ENCODE measurements at places on chromosomes 4 and X. TPM values are rescaled to one million over a fixed set of nuclear protein-coding genes. Genes with fewer than 3 reads are reported as not detected.

DNA sequence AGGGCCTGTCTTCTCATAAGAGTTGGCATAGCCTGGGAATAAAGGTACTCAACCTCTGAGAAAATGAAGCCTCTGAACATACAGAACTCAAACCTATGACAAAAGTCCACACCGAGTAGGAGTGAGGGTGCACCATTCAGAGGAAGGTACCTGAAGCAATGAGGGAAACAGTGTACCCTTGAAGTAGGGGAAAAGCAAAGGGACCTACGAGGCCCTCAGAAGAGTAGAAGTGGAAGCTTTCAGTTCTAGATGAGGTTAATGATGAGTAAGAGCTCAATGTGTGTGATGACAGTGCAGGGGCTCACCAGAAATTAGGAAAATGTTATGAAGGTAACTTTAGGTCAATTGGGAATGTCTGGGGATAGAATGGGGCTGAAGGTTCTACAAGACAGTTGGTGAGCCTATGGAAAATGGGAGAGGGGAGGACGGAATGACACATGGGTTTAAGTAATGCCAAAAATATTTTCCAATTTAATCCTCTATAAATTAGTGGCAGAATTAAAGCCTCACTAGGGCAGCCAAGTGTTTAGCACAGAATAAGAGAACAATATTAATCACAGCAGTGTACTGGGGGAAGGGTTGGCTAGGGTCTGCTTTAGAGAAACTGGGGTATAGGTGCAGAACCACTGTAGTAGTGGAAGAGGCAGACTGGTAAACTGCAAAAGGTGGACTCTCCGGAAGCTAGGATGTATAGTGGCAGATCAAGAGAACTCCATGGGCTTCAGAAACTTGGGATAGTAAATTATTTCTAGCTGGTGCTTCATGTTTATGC is 39.8 kb downstream of the RAB33A start:
- no peak for DNase-seq

DNA sequence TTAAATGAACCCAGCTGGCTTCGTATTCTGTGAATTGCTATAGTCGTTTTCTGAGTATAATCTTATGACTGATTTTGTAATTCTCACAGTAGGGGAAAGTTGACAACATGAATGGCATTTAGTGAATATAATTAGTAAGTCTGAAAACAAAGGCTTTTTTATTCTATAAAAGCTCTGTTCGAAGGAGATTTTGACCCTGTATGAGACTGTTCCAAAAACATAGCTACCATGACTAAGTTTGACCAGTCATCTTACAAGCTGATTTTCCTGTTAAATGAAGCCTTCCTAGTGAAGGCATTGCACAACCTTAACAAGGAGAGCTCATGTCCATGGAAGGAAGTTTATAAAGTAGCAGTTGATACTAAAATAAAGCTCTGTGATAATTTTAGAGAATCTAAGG is 242.3 kb downstream of the RPA4 start:
- no peak for DNase-seq

TBC1D8B gene
- 5.3 TPM for total RNA-seq

DNA sequence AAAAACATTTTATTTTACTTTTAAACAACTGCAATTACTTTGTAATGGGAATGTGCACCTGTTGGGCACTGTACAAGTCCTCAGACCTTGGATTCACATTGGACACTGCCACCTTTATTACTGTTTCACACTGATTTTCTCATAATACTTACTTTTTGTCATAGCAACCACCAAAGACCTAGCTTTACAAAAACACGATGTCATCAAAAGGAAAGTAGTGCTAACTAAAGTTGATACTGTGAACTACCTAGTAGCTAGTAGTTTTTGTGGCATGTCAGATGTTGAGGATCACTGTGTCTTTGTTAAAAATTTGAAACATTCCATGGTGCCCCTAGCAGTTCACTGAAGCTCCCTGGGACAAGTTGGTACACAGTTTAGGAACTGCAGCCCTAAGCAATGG is 62.9 kb upstream of the HOPX start:
- no peak for DNase-seq

SSX2 gene
- 0.14 TPM for total RNA-seq

BMP3 gene
- not detected for total RNA-seq

FAM47A gene
- not detected for total RNA-seq

GRCh38 chr4:76300012-76300411 is 6.5 kb upstream of the STBD1 start:
- no peak for DNase-seq

DNA sequence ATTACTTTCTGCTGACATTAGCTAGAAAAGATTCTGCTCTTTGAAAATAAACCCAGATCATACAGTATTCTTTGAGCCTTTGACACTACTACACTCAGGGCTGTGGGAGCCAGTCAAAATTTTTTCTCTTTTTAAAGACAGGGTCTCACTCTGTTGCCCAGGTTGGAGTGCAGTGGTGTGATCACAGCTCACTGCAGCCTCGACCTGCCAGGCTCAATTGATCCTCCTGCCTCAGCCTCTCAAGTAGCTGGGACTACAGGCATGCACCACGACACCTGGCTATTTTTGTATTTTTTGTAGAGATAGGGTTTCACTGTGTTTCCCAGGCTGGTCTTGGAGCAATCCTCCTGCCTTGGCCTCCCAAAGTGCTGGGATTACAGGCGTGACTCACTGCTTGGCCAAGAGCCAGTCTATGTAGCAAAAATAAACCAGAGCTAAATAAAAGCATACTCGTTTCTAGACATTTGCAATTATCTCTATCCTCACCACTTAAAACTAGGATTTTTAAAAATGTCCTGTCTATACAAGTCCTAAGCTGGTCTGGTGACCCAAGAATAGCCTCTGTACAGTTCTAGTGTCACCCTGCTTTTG is 43.2 kb downstream of the AKAP4 start:
- DNase-seq = no peak

NLGN4X gene
- not detected for total RNA-seq

- no peak for DNase-seq
These were observed 191.7 kb upstream of the GPC4 start for GRCh38 chrX:133606990-133607389.

DNA sequence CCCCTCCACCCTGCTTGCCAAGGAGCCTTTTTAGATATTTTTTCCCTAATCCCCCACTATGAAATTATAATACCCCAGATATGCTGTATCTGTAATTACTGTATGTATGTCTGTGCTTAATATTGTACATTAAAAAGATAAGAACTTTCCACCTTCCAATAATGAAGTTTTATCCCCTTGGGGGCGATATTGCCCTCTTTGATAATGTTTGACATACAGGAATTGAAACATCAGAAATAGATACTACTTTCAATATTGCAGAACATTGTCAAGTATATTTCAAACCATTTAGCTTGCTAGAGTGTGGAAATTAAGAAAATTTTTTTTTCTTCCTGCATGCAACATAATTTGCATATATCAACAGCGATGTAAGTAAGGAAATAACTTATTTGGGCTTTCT is 58.9 kb downstream of the NAF1 start:
- no peak for DNase-seq

TCP11X2 gene
- total RNA-seq = not detected

GRCh38 chr4:138348055-138348454 is 105.9 kb upstream of the SLC7A11 start:
- no peak for DNase-seq

- DNase-seq = no peak
These were observed 62.5 kb downstream of the AFAP1 start for GRCh38 chr4:7877176-7877575.

DNA sequence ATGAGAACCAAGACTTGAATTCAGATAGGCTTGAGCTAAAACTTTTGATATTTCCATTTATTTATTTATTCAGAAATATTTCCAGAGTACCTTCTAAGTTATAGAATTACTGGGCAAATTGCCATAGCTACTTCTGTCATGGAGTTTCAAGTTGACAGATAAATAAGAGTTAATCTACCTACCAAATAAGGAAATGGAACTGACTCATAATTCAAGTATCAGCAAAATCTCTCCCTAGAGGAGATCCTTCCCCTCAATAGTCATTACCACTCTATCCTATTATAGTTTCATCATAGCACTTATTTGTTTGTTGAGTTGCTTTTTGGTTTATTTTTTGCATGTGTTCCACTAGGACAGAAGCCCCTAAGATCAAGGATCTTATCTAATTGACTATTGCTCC is 48.8 kb upstream of the CCSER1 start:
- DNase-seq = no peak

SCML1 gene
- 8.5 TPM for total RNA-seq

DNA sequence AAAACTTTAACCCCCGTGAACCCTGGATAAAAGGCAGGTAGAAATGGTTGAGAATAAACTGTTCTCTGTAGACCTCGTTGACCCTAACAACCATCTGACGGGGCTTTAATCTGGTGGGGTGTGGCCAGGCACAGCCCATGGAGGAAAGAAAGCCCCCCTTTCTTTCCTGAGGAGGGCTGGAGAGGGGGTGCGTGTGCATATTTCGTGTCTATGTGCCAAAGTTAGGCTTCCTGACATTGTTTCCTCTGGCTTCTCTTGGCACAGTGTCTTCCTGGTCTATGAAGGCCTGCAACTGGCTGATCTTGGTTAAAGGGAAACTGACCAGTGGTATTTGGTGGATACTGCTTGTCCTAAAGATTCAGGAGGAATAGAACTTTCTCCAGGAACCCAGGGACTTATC is 97.1 kb downstream of the MGST2 start:
- DNase-seq = peak; percentile 84

DNA sequence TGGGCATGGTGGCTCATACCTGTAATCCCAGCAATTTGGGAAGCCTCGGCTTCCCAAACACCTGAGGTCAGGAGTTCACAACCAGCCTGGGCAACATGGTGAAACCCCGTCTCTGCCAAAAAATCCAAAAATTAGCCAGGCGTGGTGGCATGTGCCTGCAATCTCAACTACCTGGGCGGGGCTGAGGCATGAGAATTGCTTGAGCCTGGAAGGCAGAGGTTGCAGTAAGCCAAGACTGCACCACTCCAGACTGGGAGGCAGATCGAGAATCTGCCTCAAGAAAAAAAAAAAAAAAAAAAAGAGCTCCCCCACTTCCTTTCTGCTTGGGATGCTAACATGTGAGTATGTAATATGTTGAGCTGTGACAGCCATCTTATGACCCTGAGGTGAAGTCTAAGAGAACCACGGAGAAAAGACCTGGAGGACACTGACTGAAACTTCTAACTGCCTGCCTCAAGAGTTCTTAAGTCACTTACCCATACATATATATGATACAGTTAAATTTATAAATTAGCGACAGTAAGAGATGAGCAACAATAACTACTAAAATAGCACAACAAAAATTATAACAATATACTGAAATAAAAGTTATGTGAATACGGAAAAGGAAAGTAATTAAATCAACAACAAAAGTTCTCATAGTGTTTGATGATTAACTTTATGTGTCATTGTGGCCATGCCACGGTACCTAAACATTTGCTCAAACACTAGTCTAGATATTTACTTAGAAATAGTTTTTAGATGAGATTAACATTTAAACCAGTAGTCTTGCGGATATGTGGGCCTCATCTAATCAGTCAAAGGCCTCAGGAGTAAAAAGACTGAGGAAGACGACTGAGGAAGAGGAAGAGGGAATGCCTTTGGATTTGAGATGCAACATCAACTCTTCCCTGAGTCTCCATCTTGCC is 178.3 kb downstream of the OPHN1 start:
- DNase-seq = no peak

DNA sequence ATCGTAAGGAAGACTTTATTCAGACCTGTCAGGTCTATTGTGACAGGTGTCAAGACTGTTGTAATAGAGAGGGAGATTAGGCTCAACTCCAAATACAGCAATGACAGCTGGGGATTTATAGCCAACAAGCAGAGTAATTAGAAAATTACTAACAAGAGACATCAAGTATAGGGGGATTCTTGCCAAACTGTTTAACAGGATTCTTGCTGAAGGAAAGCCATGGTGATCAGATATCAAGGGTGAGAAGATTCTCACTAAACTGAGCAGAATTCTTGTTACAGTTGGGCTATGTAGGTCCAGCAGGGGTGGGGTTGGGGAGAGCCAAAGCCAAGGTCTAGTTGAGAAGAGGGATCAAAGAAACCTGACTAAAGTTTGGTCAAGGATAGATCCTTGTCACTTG is 461.0 kb upstream of the GALNT7 start:
- DNase-seq = no peak

DNA sequence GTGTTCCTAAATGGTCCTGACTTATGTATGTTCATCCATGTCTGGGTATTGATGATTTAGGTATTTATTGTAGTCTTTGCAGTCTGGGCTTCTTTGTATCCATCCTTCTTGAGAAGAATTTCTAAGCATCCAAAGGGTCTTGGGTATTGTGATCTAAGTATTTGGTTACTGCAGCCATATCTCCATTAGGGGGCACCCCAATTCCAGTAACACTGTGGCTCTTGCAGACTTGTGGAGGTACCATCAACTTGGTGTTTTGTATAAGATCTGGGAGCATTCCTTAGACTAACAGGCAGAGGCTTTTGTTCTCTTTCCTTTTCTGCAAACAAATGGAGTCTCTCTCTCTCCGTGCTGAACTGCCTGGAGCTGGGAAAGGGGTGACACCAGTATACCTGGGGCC is 113.7 kb upstream of the NEXMIF start:
- DNase-seq = peak; percentile 4

DNA sequence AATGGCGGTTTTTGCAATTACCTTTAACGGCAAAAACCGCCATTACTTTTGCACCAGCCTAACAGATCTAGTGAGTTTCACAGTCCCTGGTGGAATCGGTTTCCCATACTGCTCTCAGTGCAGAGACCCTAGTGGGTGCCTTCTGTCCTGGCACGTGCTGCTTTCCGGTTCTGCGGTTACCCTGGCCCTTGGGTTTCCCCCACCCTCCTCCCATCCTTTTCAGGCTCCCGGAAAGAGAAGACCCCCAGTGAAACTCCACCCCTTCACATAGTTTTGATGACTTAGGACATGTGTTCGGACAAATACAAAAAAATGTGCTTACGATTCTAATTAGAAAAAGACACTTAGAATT is 36.9 kb downstream of the NLGN3 start:
- no peak for DNase-seq

GRCh38 chrX:46279214-46279924 is 265.9 kb downstream of the ZNF674 start:
- DNase-seq = no peak

PAPSS1 gene
- total RNA-seq = 116 TPM

- DNase-seq = no peak
These were observed 509 bp downstream of the CXXC4 start for GRCh38 chr4:104494185-104494584.

DNA sequence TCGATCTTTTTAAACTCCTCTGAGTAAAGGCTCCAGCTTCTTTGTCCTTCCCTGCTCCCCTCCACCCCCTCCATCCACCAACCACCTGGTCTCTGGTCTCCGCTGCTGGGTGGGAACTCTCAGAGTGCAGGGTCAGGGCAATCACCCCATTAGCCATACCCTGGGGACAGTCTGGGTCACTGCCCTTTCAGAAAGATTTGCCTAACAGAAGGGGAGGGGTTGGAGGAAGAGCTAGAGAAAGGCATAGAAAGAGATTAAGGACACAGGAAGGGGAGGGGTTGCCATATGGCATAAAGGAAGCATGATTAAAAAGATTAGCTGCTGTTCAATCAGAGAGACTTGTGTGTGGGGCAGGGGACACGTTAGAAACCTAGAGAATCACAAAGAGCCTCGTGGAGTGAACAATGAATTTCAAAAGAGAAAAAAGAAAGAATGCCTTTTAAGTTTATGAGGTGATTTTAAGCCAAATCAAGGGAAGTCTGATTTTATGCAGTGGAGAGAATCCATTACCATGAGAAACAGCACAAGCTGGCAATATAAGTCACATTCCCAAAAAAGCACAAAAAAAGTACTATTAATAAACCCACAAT is 115.5 kb upstream of the ACSL4 start:
- no peak for DNase-seq

GRCh38 chr4:20194123-20195013 is 57.3 kb upstream of the SLIT2 start:
- peak; percentile 47 for DNase-seq

- DNase-seq = no peak
These were observed 4.9 kb upstream of the TLR8 start for GRCh38 chrX:12901486-12901885.

- DNase-seq = no peak
These were observed 51.4 kb downstream of the CPZ start for GRCh38 chr4:8643986-8644385.
